ENCODE measurements at places on chromosomes 3 and 15.

GRCh38 chr3:147574621-147575020 lies 165.5 kb downstream of the ZIC1 start:
- DNase-seq: no peak

GRCh38 chr15:87489456-87489855 lies 767.1 kb downstream of the NTRK3 start:
- DNase-seq: no peak

DNA sequence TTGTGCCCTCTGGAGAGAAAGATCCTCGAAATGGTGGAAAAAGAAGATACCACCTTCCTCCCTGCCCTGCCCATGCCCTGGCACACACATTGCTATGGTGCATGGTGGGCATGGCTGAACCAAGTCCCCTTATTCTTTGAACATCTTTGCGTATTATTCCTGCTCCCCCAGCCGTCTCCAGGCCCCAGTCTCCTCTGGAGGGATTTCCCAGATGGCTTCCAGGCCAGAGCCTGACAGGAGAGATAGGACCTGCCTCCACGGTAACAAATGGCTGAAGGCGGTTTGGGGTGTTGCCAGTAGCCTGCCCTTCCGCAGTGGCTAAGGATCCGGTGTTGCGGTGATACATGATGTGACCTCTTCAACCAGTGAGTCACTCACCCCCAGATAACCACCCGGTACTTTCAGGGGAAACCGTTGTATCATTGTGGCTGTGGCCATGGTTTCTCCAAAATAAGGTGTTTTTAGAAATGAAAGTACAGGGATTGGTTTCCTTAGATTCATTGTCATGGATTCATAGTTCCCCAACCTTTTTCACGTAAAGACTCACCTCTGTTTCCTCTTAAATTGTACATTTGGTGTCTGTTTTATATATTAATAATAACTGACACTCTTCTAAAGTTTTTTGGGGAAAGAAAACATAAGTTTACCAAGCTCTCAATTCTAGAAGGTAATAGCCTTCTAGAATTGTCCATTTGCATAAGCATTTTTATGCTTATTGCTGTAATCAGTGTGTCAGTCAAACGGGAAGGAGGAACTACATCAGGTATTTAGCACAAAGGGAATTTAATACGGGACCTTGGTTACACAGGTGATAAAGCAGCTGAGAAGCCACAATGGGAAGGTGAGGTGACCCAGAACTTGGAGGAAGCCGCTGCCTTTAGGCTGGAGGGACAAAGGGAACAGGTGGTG lies 25.9 kb downstream of the SMAD3 start:
- DNase-seq: peak; percentile 79

- no peak for DNase-seq
Measured at GRCh38 chr3:170021083-170021482, 16.7 kb upstream of the GPR160 start.

- DNase-seq: no peak
Measured at GRCh38 chr3:30084316-30084715, 522.1 kb upstream of the TGFBR2 start.

DNA sequence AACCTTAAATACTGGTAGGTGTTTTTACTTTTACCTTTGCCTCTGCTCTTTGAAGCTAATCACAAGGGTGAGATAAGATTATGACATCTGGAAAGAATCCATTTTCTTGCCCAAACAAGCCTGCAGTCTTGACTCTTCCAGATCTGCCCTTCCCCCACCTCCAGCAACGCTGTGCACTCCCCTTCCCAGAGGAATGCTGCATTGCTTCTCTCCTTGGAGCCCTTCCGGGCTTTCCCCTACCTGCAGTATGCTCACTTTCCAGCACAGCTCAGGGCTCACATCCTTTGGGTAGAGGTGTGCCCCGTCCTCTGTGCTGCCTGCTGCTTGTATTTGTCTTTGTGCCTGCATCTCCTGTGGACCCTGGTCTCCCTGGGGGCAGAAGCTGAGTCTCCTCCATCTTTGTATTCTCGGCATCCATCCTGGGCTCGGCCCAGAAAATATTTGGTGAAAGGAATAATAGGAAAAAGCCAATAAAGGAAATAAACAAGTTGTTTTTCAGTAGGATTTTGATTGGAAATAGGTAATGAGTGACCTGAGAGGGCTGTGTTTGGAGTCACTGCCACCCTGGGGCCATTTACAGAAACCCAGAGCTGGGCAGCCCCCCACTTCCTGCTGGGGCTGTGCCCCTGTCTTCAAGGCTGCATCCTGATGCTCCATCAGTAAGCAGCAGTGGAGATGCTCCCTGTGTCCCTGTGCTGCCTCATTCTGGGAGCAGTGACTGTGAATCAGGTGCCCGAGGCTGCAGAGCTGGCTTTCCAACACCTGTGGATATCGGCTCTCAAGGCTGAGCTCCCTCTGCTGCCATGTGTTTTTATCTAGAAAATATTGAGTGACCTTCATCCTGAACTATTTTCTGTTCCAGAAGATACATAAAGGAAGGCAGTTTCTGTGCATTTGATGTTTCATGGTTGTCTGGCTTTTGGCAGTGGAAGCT lies 117.5 kb downstream of the EEFSEC start:
- no peak for DNase-seq

DNA sequence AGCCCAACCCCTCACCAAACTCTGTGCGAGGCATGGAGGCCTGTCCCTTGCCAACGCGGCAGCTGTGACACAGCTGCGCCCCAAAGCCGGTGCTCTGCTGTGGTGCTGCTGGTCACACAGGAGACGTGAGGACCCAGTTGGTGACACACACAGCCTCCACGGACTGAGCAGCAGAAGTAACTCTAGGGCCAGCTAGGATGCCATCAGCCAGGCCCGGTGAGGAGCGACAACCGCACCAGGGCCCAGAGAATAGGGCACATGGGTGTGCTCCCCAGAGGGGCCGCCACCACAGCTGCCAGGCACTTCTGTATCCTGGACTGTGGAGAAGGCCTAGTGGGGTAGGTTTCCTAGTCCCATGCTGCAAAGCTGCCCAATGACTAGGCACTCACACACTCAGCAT lies 10.7 kb downstream of the ZXDC start:
- no peak for DNase-seq

DNA sequence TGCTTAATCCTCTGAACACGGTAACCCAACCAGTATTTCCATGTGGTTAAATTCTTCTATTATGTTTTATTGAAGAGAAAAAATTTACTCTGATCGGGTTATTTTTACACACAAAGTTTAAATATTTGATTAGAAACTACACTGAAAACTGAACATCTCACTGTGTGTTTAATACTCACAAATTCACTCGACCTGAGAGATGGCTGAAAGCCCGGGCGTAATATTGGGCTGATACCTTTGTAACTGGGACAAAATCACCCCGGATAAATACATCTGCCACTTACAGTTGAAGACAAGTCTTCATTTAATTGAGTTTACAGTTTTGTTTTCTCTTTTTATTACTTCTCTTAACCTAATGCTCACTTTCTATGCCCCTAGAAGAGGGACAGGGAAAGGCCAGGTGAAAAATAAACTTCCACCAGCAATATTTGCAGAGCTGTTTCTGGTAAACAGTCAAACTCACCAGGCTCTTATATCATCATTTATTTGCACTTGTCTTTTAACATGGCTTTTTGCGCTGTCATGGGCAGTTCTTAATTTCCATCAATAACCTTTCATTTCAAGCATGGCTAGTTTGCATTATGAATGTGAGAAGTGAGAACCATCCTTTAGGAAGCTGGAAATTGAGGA lies 145.6 kb upstream of the TMCO5A start:
- no peak for DNase-seq

GRCh38 chr3:119500265-119500664 lies 1.9 kb downstream of the TIMMDC1 start:
- DNase-seq: no peak

GRCh38 chr3:113712129-113712528 lies 15.7 kb upstream of the USF3 start:
- no peak for DNase-seq

DNA sequence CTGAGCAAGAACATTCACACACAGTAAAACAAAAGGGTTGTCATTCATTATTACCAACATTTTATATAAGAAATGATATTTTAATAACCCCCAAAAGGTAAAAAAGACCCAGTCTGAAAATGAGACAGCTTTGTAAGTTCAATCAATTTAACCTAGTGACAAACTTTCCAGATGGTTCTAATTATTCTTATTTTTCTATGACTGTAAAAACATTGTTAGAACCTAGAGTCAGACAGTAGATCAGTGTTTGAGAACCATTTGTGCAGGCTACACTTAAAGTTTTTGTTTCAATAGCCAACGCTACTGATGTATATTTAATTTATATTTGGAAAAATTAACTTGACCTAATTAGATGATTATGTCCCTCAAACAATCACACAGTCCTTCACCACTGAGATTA lies 708.4 kb upstream of the CBLB start:
- no peak for DNase-seq

DNA sequence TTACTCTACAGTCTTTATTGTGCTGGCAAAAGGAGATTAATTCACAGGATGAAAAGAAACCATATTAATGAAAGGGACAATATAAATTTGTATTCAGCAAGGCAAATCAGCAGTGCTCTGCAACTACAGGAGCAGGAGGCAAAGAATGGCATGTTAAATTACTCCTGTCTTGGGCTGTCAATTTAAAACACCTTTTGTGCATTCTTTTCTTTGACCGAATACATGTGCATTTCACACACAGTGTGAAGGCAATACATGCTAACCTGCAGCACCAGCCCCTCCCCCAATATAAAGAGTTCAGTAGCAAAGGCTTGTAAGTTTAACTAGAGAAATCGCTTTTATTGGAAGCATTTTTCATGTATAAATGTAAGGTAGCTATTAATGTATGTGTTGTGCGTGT lies 275.2 kb upstream of the TOPAZ1 start:
- DNase-seq: no peak

GRCh38 chr3:88000853-88001252 lies 58.0 kb downstream of the CGGBP1 start:
- no peak for DNase-seq

GRCh38 chr3:135706758-135707375 lies 258.7 kb upstream of the PPP2R3A start:
- DNase-seq: no peak

- no peak for DNase-seq
Measured at GRCh38 chr15:34795267-34796081, at the start of gene ACTC1. TSS of gene ACTC1 (minus strand) at chr15:34795549. CDS start at chr15:34794808, 741 bp downstream.

DNA sequence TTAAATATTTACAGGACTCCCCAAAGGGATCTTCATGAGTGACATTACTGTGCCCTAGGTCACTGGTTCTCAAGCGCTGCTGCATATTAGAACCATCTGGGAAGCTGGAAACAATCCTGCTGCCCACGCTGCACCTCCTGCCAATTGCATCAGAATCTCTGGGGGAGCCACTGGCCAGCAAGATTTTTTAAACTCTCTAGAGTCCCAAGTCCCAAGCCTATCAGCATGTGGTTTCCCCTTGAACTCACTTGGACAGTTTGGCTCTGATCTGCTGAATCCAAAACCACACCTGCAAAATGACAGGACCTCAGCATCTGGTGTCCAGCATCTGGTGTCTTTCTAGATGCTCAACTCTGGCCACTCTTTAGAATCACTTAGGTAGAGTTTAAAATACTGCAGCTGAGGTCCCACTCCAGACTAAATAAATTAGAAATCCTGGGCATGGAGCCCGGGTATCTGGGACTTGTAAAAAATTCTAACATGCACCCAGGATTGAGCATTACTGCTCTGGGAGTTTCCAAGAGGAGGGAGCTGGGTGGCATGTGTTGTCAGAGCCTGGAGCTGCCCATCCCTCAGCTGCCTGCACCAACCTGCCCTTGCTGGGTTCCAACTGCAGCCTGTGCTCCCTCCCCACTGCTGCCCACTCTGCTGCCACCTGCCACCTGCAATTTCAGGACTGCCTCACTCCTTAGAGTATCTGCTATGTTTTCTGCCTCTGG lies 311.3 kb downstream of the SLC9A9 start:
- no peak for DNase-seq

GRCh38 chr15:48861813-48862431 lies 16.0 kb upstream of the EID1 start:
- DNase-seq: no peak

GRCh38 chr3:171804618-171805389 lies 5.5 kb downstream of the PLD1 start:
- DNase-seq: no peak

DNA sequence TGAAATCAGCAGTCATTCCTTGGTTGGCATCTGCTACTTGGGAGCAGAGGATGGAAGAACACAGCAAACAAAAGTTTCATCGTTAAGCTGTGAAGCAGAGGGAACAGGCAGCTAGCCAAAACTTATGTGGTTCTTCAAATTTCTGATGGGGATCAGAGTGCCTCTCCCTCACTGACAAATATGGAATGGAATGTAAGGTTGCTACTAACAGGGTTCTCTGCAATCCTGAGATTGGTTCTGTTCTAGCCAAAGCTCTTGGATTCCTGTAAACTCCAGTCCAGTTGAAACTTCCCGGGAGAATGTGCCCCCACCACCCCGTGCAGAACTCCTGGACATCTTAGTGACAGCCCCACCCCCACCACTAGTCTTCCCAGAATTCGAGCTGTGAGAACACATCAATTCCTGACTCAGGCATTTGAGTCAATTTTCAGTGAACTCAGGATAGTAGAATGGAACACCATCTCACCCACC lies 55.9 kb upstream of the PHLDB2 start:
- no peak for DNase-seq

DNA sequence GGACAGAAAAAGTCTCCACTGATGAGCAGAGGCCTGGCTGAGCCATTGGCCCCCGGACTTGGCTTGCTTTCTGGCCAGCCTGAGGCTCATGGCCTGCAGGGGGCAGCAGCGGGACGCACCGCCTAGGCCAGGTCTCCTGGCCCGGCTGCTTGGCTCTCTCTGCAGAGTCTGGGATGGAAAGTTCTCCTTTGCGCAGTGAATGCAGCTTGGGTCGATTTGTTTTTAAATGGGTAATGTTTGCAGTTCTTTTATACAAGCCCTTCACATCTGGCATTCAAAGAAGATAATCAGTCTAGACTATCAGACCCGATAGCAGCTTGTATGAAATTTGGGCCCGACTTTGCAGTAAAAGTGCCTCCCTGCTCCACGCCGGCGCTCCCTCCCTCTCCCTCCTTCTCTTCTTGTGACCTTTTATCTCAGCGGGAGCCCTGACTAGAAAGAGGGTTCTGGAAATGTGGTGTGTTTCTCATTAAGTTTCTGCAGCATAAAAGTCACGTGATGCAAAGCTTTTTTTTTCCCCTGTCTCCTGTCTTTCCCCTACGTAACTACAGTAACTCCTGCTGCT lies 59.9 kb downstream of the ZNF621 start:
- DNase-seq: peak; percentile 32

GRCh38 chr3:185716436-185717108 lies 108.3 kb downstream of the IGF2BP2 start:
- DNase-seq: no peak

DNA sequence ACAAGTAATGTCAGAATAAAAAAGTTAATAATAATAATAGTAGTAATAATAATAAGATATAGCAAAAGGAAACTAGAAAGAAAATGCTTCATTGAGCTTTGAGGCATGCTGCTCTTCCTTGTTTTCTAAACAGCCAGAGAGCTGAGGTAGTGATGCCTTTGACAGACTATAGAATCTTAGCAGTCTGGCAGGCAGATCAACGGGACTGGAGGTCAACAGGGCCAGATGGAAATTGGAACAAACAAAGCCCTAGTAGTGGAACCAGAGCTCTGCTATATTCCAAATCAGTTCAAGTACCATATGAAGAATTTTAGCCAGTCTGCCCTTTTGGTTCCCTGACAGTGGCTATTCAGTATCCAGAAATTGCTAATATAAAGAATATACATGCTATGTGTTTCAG lies 278.6 kb downstream of the NLGN1 start:
- no peak for DNase-seq

All from effector memory CD4-positive, alpha-beta T cell (primary cell).